Vagina (tissue), 2 donors: ENCODE measurements at places on chromosomes 7 and 10. TPM values are rescaled to one million over a fixed set of nuclear protein-coding genes. Genes with fewer than 3 reads are reported as not detected.

The GDF2 gene
- total RNA-seq, result not detected

DNA sequence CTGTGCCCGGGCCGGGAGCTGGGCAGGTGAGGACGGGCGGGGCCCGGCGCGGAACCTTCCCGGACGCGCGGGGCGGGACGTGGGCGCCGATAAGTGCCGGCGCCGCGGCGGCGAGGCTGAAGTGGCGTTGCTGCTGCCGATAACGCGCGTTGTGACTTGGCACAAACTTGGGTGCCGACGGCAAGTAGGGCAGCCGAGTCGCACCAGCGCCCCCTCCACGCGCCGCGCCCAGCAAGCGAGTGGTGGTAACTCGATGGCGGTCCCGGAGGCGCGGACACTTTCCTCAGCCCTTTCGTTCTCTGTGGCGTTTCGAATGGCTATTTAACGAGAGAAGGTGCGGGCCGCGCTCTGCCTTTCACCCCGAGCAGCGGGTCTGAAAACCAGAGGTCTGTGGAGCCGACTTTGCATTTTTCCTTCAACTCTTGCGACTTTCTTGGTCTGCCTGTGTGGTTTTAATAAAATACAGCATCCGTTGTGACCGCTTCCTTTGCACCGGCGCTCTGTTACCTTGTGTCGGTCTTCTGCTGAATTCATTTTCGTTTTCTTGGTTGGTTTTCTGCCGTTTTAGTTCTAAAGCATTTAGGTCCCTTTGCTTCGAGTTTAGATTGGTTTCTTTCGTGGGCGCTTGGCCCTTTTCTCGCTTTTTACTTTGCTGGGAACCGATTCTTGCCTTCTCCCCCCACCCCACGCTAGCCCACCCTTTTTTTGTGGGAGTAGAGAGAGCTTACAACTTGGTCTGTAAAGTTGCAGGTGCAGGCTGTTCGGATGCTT lies 701 bp downstream of the STK17A start:
- DNase-seq, result no peak

DNA sequence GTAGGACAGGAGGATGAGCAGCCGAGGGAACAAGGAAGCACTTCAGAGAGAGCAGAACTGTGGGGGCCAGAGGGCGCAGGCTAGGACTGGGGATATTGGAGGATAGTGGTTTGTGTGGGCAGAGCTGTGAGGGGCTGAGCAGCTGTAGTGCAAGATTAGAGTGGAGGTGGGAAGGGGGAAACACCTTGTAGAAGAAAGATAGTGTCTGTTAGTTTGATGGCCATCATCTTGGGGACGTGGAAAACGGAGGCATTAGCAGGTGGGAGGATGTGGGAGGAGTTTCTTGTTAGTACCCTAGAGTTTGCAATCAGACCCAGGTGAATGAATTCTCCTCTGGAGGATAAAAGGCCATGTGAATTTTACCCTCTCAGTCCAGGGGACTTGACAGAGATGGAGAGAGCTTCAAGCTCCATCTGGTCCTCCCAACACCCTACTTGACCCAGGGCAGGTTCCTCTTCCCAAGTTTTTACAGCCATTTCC lies 34.0 kb downstream of the PRSS2 start:
- no peak for DNase-seq

DNA sequence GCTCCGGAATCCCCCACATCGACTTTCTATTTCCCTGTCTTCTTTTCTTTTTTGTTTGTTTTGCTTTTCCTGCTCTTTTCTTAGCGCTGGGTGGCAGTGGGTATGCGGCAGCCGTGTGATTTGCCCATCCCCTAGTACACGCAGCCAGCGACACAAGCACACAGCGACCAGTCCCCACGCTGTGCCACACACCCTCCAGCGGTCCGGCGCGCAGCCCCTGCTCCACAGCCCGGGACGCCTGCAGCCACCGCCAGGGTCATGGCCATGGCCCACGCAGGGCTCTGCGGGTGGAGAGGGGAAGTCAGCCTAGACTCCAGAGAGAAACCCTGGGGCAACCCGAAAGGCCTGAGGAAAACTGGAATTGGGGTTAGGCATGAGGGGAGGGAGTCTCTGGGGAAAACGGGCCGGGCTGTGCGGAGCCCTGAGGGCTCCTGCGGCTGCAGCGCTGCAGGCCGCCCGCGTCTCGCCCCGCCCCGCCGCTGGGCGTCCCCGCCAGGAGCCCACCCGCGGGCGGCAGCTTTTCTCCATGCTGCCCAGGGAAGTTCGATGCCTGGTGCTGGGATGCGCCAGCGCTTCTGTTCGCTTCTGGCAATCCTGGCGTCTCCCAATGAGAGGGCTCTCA lies 2.5 kb downstream of the CHRM2 start:
- no peak for DNase-seq
